ENCODE measurements at places on chromosomes 7 and 10.

- DNase-seq = no peak
These were observed 83.3 kb downstream of the CUL2 start for GRCh38 chr10:35006836-35007235.

- no peak for DNase-seq
These were observed 7.8 kb downstream of the PROSER2 start for GRCh38 chr10:11830836-11831519.

DNA sequence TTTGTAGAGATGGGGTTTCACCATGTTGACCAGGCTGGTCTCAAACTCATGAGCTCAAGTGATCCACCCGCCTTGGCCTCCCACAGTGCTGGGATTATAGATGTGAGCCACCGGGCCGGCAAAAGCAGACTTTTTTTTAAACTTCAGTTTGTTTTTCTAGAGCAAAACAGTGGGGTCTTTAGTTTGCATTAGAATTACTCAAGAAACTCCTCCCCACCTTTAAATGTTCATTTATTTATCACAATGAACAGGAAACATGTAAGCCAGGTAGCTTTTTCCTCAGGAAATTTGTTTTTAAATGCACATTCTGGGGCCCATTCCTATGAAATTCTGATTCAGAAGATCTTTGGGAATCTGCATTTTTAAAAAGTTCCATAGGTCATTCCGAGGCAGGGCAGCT lies 56.0 kb upstream of the JAZF1 start:
- DNase-seq = no peak

- no peak for DNase-seq
These were observed 90.8 kb upstream of the KLF6 start for GRCh38 chr10:3875842-3876235.

DNA sequence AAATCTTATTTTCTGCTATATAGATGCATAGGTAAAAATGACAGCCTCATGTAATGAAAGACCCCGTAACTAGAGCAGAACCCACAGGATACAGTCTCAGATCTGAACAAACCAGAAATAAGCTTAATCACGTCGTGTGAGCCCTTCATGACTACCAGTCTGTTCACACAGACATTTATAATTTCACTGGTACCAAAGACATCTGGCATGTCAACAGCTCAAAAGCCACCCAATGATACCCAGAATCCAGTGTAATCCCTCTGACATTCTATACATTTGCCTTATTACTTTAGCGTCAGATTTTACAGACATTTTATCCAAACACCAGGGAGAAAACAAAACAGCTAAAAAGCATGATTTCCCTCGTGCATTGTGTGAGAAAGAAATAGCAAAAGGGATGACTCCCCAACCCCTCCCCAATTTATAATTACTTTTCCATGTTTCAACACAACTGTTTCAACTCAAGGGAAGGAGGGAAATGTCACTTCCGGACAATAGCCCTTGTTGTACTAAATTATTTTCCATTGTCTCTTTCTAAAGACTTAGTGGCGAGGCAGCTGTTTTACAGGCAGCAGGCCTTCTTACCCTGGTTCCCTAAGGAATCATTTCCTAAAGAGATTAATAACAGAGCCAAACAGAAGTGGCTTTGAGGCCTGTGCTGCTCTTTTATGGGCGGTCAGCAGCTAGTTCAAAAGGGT lies 33.2 kb downstream of the DOCK4 start:
- no peak for DNase-seq
